CD4-positive, alpha-beta T cell treated with Interleukin-12 subunit alpha and Interleukin-12 subunit beta, for 1 hour (primary cell): ENCODE measurements at places on chromosomes 2 and 18.

GRCh38 chr18:23391156-23391555, 61.9 kb upstream of the RIOK3 start:
- DNase-seq: no peak

GRCh38 chr2:10005461-10006235, 37.7 kb upstream of the KLF11 start:
- no peak for DNase-seq

DNA sequence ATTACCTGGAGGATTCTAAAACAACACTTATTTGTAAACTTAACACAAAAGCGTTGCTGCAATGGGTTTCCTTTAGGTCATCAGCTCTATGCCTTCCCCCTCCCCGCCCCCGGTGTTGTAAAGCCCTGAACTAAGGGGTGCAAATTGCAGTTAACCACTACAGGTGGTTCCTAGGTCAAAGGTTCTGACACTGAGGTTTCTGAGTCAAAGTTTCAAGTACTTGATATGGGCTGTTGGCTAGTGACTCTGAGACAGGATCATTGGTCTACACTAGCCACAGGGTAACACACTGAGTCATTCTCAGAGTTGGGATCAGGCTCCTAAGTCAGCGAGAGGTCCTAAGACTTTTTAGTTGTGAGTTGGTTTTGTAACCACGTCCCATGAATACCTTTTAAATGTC, 15.4 kb downstream of the IL1B start:
- no peak for DNase-seq

DNA sequence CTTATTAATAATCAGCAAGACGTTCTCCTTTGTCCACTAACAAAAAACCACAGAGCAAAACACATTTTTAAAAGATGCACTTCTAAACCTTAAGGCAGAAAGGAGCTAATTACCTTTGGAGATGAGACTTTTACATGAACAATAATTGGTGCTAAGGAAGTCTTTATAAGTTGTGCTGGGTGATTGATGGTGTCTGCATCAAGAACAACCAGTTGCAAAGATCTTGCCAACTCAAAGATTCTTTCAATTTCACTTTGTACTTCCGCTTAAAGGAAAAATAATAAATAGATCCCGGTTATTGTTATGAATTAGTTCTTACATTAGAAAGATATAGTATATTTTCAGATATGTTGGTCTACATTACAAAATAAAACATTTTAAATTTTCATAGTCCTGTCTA, 26.9 kb upstream of the ARL5A start:
- DNase-seq: no peak

GRCh38 chr18:22525313-22525712, 107.6 kb upstream of the CTAGE1 start:
- DNase-seq: no peak

DNA sequence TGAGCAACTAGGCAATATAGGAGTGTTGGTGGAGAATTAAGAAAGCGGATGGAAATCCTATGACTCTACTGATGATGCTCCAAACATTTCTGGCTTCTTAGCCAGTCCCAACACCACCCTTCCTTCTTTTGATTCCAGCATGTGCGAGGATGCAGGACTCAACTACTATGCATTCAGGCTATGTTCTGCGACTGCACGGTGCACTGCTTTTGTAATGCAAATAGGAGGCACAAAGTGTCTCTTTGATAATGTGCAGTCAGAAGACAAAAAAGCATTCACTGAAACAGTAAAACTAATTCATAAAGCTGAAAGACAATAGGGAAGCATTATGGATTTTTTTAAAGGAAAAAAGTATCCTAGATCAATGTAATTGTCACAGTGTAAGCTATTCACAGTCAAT, 106.7 kb downstream of the MEIS1 start:
- no peak for DNase-seq

GRCh38 chr18:47264308-47264700, 12.8 kb upstream of the SKOR2 start:
- DNase-seq: no peak

GRCh38 chr2:191174442-191174841, 23.6 kb upstream of the STAT4 start:
- DNase-seq: no peak

GRCh38 chr18:2896990-2897389, 50.2 kb downstream of the EMILIN2 start:
- no peak for DNase-seq

DNA sequence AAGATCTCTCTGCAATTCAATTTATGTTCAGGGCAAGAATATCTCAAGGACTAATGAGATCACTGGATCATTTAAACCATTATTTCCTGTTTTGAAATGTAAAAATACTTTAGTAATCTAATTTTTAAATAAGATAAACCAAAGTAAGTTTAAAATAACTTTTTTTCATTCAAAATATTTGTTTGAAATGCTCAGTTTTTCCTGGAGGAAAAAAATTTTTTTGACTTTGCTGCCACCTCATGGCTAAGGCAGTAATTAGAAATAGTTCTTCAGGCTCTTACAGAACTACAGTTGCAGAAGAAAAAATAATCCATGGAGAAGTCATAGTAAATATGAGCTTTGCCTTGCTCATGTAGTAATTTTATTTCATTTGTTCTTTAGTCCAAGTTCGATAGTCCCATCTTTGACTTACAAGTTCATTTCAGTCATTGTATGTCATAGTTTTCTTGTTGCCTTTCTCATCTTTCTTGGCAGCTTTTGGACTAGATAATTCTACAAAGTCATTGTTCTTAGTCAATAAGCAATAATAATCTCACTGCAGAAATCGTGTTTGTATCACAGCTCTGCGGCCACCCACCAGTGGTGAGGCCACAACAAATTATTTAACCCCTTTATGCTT, 127.4 kb downstream of the DPP4 start:
- DNase-seq: peak; percentile 41

- no peak for DNase-seq
Measured at GRCh38 chr2:32258242-32258641, 6.4 kb downstream of the NLRC4 start.

GRCh38 chr2:205483095-205483494, 199.2 kb upstream of the NRP2 start:
- no peak for DNase-seq

- no peak for DNase-seq
Measured at GRCh38 chr18:29218091-29218490, 1041.2 kb upstream of the CDH2 start.

- no peak for DNase-seq
Measured at GRCh38 chr18:79792988-79793355, 4.8 kb upstream of the KCNG2 start.
